ENCODE measurements at places on chromosomes 16 and 17. TPM values are rescaled to one million over a fixed set of nuclear protein-coding genes. Genes with fewer than 3 reads are reported as not detected.

DNA sequence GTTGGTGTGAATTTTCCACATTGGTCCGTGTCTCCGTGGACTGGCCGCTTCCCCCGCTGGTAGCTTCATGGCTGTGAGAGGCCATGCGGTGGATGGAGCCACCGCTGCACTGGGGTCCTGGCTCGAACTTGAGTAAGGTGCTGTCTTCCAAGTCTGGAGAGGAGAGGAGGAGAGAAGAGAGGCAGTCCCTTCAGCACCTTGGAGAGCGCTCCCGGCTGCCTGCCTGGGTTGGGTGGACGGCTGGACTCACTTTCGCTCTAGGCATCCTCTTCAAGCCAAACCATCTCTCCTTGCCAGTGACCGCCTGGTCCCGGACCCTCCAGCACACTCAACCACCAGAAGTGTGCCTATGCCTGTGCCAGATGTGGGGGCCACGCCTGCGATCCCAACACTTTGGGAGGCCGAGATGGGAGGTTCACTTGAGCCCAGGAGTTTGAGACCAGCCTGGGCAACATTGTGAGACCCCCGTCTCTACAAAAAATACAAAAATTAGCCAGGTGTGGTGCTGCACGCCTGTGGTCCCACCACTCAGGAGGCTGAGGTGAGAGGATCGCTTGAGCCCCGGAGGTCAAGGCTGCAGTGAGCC, 6.2 kb downstream of the JPH3 start:
- DNase-seq, result peak; percentile 48

GRCh38 chr16:73126525-73126853, 78.6 kb upstream of the ZFHX3 start:
- DNase-seq, result peak; percentile 6

DNA sequence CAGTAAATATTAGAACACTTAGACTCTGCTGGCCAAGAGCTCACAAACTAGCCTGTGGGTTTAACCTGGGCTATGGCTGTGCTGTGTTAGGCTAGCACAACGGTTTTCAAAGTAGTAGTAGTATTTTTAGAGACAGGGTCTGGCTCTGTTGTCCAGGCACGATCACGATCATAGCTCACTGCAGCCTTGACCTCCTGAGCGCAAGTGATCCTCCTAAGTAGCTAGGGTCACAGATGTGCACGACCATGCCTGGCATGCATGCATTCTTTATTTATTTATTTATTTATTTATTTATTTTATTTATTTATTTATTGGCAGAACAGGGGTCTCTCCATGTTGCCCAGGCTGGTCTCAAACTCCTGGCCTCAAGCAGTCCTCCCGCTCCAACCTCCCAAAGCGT, 10.3 kb downstream of the MRPL27 start:
- no peak for DNase-seq

TRIM16 gene
- total RNA-seq, result 19.7 TPM

DNA sequence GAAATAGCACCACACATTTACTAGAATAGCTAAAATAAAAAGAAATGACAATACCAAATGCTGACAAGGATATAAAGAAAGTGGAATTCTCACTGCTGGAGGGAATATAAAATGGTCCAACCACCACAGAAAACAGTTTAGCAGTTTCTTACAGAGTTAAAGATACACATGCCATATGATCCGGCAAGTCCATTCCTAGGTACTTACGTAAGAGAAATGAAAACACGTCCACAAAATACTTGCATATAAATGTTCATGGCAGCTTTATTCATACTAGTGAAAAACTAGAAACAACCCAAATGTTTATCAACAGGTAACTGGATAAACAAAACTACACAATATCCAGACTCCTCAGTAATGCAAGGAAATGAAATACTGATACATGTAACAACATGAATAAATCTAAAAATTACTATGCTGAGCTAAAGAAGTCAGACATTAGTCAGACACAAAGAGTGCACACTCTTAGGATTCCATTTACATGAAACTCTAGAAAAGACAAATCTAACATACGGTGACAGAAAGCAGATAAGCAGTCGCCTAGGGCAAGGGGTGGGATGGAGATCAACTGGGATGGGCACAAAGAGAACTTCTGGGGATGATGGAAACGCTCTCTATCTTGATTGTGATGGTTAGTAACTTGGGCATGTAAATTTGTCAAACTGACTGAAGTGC, 76.4 kb downstream of the SMG6 start:
- DNase-seq, result peak; percentile 20

NKD1 gene
- total RNA-seq, result under 0.01 TPM

GRCh38 chr17:76382803-76383545, 1.4 kb upstream of the SPHK1 start:
- DNase-seq, result peak; percentile 41

TLCD2 gene
- total RNA-seq, result 3.4 TPM

- peak; percentile 98 for DNase-seq
Observed at GRCh38 chr17:67491009-67491680, 114.1 kb downstream of the PITPNC1 start.

ZNF629 gene
- total RNA-seq, result 19.0 TPM

- no peak for DNase-seq
Observed at GRCh38 chr17:8577868-8578267, 52.7 kb downstream of the MYH10 start.

NUPR1 gene
- 48.2 TPM for total RNA-seq

DNA sequence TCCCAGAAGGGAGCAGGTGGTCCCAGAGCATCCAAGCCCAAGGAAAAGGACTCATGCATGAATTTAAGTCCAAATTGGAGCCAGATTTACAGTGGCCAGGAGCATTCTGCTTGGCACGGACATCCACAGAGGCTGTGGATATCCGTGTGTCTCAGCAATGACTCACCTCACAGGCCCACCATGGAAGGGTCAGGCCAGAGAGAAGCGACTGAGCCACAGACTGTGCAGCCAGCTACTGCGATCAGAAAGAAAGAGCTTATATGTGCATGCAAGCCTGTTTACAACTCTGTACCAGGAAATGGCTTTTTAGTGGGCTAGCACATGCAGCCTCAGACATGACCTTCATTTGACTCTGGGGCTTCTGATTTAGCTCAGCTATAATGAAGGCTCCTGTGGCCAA, 231.0 kb downstream of the C16orf95 start:
- peak; percentile 34 for DNase-seq

ASIC2 gene
- total RNA-seq, result not detected

- DNase-seq, result no peak
Observed at GRCh38 chr16:21962475-21962874, 9.3 kb downstream of the UQCRC2 start.

DNA sequence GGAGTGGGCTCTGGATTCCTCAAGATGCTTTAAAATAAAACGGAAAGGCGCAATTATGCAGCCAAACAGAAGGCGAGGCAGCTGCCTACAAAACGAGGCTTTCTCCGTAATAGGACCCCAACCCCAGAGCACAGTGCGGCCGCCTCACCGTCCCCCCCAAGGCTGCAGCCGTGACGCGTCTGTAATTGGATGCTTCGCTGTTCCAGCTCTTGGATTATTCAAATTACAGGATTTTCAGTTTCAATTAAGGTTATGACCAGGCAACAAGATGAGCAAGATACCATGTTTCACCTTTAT, 37.3 kb upstream of the ABR start:
- no peak for DNase-seq

CPHXL2 gene
- total RNA-seq, result not detected

DNA sequence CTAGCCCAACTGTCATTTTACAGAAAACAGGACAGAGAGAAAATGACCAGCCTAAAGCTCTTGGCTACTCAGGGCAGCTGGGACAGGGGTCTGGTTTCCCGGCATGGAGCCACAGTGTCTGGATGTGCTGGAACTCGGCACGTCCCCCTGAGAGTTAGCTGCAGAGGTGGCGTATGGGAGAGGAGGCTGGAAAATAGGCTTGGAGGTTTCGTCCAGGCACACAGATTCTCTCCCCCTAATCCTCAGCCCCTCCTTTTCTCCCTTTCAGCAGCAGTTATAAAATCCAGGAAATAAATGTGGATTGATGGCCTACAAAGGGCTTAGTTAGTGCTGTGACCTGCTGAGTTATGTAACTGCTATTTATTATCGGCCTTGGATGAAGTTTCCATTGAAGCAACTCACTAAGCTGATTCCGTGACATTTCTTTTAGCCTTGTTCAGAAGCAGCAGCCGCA, 89.5 kb upstream of the TOB1 start:
- DNase-seq, result no peak

TLCD3A gene
- total RNA-seq, result 34.3 TPM

All from HFFc6 (cell line).